ENCODE measurements at places on chromosomes 16 and 17.
A peak's percentile ranks its signal among the peaks of the same experiment; 100 is the strongest.

- DNase-seq: no peak
Observed at GRCh38 chr16:78297066-78297666, 197.7 kb downstream of the WWOX start.

GRCh38 chr17:53909802-53910201, 87.1 kb downstream of the KIF2B start:
- DNase-seq: no peak

- no peak for DNase-seq
Observed at GRCh38 chr17:72517413-72518158, 396.8 kb downstream of the SOX9 start.

DNA sequence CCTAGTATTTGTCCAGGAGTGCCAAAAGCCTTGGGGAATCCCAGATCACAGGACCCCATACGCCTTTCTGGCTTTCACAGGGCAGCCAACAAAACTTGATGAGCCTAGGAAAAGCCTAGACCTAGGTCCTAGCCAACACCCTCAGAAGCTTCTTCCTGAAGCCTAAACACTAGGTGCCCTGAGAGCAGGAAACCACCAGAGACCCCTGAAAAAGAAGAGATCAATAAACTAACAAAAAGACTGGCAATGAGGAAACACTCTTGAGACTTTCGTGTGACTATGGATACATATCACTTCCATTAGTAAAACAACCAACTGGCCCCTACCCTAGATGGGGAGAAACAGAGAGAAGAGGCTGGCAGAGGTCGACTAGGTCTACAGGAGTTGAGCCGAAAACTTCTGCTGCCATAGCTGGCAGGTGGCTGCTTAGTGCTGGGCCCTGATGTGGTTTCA, 1.2 kb downstream of the ORMDL3 start:
- no peak for DNase-seq

- no peak for DNase-seq
Observed at GRCh38 chr16:54453871-54454270, 167.3 kb upstream of the IRX3 start.

DNA sequence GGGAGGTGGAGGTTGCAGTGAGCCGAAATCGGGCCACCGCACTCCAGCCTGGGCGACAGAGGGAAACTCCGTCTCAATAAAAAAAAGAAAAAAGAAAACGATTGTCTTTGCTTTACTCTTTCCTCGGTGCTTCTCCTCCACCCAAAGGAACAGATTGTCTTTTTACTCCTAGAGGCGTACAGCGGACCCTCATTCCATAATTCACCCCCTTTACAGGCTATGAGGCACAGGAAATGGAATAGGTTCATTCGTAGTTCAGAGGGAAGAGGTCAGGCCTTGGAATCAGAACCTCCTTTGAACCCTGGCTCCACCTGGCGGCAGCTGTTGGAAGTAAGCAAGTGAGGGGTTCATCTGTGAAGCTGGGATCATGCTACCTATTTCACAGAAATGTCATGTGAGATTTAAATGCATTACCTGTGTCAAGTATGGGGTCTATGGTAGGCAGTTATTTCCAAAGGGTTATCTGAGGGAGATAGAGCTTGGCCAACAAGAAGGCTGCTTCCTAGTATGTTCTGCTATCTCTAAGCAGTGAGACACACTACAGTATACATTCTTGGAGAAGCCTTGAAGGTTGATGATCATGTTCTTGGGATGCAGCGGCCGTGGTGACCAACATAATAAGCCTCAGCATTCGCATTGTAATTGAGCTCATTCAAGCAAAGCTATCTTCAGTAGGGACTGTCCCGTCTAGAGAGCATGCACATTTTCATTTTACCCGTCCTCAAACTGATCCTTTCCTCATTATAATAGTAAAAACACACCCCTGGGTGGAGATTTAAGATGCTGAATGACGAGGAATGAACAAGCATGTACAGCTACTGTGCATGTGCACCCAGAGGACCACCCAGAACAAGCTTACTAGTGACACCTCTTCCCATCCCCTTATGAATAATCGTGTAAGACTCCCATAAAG, 18.7 kb upstream of the ZNF689 start:
- no peak for DNase-seq

DNA sequence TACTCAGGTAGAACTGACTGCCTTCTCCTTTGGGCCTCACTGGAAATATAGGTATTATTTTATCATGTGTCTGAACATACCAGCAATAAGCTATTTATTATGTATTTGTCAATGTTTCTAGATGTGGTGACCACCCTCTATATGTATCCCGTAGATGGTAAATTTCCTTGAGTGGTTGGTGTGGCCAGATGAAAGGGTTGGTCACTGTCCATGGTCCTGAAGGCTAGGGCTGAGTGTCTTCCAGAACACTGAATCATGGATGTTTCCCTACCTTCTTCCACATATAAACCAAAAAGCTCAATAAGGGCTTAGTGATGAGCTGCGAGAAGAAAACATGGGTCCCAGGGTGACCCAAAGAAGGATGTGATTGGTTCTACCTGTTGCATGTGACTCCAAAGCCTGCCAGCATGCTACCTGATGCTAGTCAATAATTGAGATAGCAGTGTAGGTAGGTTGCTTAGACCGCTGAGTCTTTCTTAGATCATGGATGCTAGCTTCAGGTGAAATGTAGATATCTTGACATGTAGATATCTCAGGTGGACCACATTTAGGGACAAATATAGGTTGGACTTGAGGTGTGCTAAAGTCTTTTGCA, 150.3 kb downstream of the ASIC2 start:
- no peak for DNase-seq

DNA sequence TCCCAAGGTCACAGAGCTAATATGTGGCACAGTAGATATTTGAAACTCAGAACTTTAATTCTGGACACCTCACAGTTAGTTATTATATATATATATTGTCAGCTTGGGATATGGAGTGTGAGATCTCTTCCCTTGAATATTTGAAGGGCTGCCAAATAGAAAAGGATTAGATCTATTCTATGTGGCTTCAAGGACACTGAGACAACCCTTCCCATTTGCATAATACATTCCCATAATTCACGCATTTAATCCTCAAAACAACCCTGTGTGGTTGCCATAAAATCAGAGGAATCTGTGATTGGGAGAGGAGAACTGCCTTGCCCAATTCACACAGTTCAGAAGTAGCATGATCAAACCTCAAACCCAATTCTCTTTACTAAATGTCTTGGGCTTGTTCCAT, 365.8 kb upstream of the DYNLRB2 start:
- DNase-seq: no peak

- DNase-seq: no peak
Observed at GRCh38 chr16:1653023-1653422, 25.1 kb upstream of the JPT2 start.

DNA sequence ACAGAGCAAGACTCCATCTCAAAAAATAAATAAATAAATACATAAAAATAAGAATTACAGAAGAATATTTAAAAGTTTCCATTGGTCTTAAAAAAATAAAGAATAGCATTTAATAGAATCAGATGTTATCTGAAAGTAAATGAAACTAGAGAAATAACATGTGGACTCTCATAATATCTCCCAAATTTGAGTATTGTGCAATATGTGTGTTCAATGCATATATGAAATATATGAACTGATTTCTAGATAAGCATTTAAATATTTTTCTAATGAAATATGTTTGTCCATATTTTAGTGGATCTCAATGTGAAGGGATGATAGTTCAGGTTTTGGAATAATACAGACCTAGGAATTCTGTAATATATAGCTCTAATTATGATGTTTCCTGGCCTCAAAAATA, 265.9 kb upstream of the PMFBP1 start:
- DNase-seq: no peak

DNA sequence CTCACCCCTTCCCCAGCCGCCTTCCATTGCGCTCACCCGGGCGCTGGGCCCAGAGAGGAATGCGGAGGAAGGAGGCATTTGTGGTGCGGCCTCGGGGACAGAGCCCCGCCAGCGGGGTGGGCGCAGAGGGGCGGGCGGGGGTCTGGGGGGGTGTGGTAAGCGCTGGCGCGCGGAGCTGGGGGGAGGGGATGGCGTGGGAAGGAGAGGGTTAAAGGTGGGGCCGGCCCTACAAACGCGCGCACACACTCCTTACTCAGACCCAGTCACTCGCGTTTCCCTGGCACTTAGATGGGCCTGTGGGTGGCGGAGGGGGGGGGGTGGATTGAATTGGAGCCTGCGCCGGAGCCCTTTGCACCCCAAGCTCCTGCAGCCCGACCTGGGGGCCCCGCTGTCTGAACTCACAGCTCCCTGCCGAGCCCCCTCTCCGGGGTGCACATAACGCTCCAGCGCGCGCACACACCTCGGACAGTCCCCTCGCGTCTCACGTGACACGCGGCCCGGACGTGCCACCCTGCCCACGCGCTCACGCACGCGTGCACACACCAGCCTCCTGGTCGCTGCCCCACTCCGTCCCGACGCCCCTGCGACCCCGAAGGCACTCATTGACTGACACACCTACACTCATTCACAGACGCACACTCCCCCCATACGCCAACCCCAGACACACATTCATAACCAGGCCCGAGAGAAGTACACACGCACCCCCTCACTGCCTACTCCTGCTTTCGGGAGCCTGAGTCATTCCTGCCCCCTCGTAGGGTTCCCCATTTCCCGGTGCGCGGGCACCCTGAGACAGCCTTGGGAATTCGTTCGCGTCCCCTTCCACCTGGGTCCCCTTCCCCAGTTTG, 844 bp downstream of the TBKBP1 start:
- no peak for DNase-seq

DNA sequence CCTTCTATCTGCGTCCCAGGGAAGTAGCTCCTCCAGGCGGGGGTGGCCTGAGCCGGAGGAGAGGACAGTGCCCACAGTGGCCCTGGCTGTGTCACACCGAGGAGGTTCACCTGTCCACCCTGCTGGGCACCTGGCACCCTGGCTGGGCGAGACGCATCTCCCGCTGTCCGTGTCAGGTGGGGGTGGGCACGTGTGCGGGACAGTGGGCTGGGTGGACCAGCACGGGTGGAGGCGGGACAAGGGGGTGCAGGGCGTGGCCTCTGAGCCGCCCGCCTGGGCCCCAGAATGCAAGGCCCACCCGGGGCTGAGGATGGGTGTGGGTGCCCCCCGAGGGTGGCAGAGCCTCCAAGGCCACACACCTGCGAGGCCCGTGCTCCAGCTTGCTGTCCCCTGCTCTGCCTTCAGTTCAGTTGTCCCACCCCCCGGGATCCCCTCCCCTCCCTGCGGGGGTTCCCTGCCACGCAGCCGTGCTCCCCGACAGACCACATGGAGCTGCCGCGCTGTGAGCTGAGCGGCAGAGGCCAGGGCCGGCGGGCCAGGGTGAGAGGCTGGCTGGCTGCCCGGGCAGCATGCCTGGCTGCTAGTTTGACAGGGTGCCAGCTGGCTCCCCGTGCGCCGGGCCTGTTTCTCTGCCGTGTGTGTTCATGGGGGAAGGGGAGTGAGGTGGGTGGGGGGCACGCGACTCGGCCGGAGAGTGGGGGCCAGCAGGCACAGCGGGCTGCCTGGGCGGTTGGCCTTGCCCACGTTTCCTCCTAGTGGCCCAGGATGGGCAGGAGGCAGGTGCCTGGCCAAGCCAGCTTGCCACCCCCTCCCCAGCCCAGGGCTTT, 33.9 kb downstream of the BAHCC1 start:
- DNase-seq: peak; percentile 21

DNA sequence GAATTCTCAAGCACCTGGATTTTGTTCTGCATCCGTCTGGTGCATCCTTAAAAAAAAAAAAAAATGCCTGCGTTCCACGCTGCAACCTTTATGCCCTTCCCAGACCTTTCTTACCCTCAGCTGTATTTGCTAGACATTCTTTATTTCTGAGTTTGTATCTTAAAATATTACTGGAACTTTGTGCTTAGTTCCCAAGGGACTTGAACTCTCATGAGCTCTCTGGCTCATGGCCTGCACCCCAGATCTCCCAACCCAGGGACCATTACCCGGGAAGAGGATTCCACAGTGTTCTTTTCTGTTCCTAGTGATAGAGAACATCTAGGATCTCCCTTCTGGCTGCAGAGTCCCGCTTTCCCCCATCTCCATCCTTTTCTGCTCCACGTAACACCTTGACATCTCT, 28.9 kb upstream of the CLEC18A start:
- DNase-seq: no peak

GRCh38 chr16:14324581-14324980, 253.5 kb downstream of the MRTFB start:
- DNase-seq: no peak

DNA sequence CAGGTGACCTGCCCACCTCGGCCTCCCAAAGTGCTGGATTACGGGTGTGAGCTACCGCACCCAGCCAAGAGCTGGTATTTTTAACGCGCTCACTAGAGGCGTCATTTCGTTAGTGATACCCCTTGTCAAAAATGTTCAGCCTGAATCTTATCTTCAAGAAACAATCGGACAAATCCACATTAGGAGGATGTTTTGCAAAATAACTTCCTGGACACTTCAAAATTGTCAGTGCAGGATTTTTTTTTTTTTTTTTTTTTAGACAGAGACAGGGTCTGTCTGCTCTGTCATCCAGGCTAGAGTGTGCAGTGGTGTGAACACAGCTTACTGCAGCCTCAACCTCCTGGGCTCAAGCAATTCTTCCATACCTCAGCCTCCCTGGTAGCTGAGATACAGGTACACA, 63.0 kb downstream of the RMI2 start:
- DNase-seq: no peak

- no peak for DNase-seq
Observed at GRCh38 chr17:19978209-19978802, 678 bp upstream of the AKAP10 start.

DNA sequence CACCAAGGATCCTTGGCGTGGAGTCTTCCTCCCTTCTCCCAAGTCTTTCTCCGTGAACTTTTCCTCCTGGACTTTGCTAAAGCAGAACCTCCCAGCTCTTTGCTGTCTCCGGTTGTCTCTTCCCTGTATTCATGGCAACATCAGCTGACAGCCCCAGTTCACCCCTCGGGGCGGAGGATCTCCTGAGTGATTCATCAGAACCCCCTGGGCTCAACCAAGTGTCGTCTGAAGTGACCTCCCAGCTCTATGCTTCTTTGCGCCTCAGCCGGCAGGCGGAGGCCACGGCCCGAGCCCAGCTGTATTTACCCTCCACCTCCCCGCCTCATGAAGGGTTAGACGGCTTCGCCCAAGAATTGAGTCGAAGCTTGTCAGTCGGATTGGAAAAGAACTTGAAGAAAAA, 943 bp downstream of the CNTROB start:
- no peak for DNase-seq
